ENCODE measurements at places on chromosomes 11 and 22.
A peak's percentile ranks its signal among the peaks of the same experiment; 100 is the strongest.

DNA sequence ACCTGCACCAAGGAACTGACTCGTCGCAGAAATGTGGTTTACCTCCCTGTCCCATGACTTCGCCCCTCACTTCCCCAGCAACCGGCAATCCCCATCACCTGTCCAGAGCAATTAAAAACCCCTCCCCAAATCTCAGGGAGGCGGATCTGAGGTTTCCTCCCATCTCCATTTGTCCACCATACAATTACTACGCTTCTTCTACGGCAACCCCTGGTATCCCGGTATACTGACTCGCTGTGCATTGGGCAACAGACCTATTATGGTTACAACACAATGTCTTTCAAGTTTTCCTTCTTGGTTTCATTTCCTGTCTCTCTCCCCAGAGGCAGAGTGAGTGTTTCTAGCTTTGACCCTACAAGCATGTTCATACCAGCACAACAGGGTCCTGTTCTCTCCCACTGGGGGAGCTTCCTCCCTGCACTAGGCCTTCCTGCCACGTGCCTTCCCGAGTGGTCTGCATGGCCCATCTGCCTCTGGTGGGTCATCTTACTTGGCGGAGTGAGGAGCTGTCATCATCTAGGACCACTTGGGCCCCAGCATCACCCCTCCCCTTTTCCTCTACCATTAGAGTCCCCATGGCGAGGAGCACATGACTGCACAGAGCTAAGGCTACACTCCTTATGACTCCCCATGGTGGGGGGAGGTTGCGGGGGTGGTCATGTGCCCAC is 30.3 kb upstream of the NAP1L4 start:
- DNase-seq = no peak

DNA sequence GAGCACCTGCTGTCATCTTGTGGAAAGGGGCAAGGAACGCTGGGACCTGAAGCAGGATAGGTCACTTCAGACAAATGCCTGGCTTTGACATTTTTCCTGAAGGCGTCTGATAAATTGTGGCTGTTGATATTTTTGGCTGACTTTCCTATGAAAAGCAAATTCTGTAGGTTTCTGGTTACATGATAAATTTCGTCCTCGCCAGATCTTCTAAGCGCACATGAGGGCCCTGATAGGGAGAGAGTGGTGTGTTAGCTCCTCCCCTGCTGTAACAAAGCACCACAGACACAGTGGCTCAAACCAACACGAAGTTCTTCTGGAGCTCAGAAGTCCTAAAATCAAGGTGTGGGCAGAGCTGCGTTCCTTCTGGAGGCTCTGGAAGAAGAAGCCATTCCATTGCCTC is 19.6 kb downstream of the APOL4 start:
- no peak for DNase-seq

GRCh38 chr11:102776454-102776853 is 4.0 kb downstream of the MMP10 start:
- no peak for DNase-seq

DNA sequence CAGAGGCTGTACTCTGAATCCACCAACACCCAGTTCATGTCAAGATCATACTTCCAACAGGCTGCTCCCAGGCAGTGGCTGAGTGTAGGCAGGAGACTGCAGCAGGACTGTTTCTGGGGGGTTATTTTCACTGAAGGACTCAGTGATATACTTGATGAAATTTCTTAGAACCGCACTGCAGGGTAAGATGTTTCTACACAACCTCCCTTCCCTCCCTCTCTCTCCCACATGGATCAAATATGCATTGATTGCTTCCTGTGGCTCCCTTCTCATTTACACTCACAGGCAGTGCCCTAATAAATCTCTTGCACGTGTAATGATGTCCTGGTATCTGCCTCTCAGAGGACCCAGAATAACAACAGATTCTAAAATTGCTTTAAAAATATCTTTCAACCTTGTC is 251.3 kb upstream of the CCDC179 start:
- DNase-seq = no peak

- DNase-seq = no peak
Observed at GRCh38 chr11:10205928-10206327, 88.1 kb downstream of the SBF2 start.

DNA sequence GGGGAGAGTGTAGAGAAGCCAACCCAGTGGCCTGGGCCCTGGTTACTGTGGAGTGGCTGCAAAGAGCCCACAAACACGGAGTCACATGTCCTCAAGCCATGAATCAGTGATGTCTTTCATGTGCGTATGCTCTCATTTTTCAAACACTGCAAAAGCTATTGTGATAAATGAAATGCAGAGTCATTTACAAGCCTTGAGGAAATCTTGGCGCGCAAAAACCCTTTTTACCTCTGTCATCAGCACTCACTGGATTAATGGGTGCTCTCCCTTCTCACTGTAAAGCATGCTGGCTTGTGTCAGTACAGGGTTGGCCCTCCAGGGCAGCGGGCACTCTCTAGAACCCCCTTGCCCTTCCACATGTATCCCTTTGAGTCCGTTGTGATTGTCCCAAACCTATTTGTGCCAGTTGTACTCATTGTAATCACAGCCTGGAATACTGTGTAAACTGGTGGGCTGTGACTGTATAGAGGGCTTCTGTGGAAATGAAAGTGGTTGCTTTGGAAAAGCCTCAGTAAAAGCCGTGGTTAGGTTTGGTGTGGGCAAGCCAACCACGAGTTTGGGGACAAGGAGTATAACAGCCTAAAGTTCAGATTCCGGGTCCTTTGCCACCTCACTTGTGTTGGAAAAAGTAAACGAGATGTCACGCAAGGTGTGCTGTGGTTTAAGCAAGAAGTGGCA is 10.4 kb downstream of the GNAZ start:
- no peak for DNase-seq

GRCh38 chr11:122656631-122657101 is 1.1 kb downstream of the UBASH3B start:
- peak; percentile 45 for DNase-seq

GRCh38 chr11:129418039-129418438 is 42.4 kb downstream of the BARX2 start:
- peak; percentile 13 for DNase-seq

DNA sequence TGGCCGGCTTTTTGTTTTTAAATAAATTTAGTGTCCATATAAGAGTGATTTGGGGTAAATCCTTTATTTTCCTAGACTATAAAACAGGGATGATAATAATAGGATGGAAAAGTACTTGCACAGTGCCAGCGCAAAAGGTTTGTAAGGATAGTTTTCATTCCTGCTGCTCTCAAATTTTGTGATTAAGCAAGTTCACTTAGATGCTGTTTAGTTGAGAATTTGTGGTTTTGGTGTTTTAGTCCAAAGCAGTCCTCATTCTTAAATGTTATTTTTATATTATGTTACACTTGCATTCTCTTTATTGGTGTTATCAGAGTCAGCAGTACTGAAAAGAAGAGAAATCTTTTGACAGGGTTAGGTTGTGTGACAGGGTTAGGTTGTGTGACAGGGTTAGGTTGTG is 47.9 kb downstream of the PPP6R3 start:
- DNase-seq = no peak

GRCh38 chr11:17611049-17611448 is 64.0 kb downstream of the OTOG start:
- no peak for DNase-seq

DNA sequence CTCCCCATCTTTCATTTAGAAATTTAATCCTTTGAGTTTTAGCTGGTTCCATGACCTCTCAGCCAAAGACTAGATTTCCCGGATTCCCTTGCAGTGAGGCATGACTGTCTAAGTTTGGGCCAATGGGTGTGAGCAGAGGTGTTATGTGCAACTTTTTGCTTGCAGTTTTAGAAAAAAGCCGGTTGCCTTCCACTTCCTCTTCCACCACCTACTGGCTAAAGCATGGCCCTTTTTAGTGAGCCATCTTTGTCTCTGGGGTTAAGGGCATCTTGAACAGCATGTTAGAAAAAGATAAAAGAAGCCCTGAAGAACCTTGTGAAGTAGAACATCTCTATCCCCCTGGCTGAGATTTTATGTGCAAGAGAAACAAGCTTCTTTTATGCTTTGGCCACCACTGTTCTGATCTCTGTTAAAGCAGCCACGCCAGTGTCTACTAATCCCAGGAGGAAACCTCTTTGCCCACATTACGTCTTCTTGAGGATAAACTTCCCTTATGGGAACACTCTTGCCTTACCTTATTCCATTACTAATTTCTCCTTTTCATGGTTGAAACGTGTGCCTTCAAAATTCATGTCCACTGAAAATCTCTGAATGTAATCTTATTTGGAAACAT is 279.9 kb downstream of the TENM4 start:
- peak; percentile 13 for DNase-seq

GRCh38 chr11:115178705-115179104 is 325.5 kb downstream of the CADM1 start:
- DNase-seq = no peak

DNA sequence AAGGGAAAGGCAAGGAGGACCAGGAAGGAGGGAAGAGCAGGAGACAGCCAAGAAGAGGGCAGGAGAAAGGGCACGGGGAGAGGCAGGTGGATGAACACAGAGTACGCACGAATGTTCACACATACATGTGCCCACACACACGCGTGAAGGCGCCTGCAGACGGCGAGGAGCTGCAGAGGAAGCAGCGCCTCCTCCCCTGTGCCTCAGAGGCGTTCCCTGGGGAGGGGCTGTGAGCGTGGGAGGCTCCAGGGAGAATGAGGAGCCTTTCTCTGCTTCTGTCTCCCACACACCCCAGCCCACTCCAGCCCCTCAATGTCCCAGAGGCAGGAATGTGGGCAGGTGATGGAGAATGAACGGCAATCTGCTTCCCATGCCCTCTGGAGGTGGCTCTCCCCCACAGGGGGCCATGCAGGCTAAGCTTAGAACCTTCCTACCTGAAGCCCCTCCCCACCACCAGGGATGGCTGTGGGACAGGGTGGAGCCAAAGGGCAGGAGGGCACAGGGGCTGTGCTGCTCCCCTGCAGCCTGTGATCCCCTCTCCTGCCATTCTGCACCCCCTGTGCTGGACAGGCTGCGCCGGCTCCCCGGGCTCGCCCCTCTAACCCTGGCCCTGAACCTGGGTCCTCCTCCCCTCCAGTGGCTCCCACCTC is 25.3 kb downstream of the PPM1F start:
- no peak for DNase-seq

- no peak for DNase-seq
Observed at GRCh38 chr11:64802370-64803157, 450 bp downstream of the MAP4K2 start.

DNA sequence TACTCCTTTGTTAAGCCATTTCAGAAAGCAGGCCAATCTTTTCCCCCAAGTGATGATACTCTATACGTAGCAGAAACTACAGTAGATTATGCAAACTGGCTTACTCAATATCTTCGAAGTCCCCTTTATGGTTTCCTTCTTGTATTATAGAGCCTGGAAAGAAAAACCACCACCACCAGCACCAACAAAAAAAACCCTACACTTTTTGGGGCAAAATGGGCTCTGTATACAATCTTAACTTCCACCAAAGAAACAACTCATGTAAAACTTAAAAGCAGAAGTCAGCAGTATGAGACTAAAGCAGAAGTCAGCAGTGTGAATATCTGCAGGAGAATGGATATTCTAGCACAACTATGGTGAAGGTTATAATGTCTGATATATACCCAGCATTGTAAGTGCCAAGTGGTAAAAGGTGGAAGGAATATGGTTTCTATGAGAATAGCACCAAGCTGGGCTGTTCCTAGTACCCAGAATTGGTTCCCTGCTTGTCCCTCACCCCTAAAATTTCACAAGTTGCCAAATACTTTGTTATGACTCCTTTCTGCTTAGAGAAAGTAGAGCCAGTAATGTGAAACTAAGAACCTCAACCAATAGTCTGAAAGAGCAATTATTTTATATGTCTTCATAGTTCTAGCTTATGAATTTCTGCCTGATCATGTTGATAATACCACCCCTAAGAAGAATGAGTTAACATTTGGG is 252.1 kb downstream of the SBF2 start:
- no peak for DNase-seq

DNA sequence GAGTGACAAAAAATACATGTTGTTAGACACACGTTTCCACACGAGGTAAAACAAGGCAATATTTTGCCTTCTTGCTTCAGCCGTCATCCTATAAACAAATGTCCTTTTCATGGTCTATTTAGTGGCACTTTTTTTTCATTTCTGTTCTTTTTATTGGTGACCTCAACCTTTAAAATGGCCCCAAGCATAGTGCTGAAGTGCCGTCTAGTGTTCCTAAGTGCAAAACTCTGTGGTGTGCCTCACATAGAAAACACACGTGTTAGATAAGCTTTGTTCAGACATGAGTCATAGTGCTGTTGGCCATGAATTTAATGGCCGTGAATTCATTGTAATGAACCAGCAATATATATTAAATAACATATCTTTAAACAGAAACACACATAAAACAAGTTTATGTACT is 15.6 kb downstream of the OVCH2 start:
- DNase-seq = peak; percentile 29

DNA sequence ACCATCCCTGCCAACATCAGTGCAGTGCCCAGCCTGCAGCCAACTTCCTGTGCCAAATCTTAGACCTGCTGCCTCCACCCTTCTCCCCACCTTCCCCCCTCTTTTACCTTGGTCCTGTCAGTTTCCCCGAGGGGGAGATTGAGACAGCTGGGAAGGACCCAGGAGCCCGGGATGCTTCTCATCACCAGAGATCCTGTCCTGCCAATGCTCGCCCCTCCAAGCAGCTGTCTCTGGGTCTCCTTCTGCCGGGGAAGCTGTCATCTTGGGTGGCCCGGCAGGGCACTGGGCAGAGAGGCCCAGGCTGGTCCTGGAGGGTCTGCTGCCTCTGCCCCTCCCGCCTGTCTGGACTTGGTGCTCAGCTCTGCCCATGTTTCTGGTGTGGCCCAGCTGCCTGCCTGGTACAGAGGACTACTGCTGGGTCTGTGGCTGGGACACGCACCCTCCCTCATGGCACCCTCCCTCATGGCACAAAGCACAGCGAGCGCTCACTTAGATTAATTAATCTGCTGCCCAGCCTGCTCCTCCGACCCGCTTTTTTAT is 60.4 kb upstream of the THY1 start:
- DNase-seq = no peak

DNA sequence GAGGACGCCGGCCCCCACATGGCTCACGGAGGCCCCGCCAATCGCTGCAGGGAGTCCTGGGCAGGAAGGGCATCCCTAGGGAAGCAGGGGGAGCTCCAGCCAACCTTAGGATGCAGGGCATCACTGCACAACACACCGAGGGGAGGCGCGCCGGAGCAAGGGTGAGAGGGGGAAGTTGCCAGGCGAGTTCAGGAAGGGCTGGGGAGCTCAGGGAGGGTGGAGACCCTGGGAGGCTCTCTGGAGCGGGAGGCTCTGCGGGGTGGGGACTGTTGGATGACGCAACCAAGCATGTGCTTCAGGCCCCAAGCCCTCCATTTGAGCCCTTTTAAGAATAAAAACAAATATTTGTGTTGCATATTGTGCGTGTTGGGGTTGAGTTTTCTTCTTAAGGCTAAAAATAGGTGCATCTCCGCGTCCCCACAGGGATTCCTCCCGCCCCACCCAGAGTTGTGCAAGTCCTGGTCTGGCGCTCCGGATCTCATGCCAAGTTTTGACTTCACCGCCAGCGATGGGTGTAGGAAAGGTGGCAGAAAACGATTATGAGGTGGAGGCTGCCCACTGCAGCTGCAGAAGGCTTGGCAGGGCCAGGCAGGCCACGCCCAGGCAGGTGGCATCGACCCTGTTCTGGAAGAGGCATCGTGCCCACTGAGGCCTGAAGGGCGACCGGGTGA is 65.2 kb downstream of the WNT7B start:
- no peak for DNase-seq
